AG09309 (cell line): ENCODE measurements at places on chromosomes 12 and 14.

DNA sequence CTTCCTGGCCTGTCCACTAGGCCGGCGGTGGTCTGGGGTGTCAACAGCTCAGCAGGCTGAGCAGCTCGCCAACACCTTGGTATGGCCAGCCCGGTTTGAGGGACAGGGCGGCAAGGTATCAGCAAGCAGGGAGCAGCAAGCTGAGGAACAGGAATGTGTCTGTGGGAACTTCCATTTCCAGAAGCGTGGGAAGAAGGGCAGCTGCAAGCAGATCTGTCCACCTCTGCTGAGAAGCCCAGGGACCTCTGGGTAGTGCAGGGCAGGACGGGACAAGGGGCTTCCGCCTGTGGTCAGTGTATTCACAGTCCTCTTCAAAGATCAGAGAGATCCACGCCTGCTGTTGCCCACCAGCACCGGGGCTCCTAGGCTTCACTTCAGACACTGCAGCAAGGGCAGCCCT, 36.0 kb downstream of the ACTN1 start:
- DNase-seq = no peak

DNA sequence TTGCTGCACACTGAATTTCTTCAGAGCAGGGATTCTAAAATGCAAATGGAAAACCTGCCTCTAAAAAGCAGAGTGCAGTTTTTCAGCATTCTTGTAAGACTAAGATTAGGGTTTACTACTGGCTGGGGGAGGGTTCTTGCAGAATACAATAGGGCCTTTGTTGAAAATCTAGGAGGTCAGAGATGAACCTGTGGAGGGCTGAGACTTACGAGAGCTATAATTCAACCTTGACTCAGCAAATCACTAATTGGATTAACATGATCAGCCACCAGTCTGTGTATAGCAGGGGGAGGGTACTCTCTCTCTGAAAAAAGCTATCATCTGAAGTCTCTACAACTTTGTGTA, 92.6 kb upstream of the HIF1A start:
- no peak for DNase-seq

DNA sequence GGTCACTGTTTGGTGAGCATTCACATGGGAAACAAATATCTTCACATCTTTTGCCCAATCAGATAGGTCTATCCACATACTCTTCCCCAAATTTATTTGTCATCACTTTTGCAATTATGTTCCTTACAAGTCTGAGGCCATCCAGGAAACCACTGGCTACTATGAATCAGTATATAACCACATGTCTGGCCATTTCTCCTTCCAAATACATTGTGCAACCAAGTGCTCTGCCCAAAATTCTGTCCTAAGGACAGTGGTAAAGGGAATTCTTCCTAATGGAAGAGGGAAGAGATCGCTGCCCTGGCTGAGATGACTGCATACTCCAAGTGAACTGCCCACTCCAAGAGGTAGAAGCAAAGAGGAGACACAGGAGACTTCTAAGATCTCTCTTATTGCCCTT, 148.9 kb upstream of the MAX start:
- peak; percentile 99 for DNase-seq

GRCh38 chr14:97299661-97300060, 502.5 kb downstream of the VRK1 start:
- no peak for DNase-seq

DNA sequence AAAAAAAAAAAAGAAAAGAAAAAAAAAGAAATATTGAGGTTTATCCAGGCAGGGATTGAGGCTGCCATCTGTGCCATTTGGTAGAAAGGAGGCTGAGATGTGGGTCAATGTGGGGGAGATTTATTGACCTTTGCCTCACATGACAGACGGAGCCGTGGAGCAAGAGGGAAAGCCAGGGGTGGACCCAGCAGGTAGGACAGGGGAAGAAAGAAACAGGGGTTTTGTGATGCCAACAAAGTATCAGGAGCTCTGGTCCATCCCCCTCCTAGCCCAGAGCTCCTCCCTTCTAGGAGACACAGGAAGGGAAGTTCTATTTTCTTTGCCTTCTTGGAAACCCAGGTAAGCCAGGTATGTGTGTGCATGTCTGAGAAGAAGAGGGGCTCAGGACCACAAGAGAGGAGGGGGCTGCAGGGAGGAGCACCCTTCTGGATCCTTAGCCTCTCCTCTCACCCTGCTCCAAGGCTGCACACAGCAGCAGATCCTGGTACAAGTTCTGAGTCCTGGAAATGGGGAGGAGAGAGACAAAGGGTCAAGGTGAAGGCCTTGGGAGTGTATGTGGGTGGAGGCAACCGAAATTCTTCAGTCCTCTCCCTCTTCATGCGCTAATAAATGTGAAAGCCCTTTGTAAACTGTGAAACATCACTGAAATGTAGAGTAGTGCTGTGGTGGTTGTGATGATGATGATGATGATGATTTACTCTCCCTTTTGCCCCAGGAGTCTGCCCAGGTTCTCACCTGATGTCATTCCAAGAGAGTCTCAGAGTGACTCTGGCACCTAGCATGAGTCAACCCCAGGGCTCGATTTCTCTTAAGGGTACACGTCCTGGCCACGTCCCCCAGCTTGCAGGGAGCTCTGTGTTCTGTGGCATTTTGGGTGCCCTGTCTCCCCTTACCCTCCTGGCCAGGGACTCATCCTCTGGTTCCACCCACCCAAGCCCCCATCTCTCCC, 26.3 kb downstream of the ZFP36L1 start:
- DNase-seq = no peak

GRCh38 chr12:7131502-7131866, 1.3 kb downstream of the CLSTN3 start:
- DNase-seq = no peak

- DNase-seq = no peak
Measured at GRCh38 chr12:26195250-26195640, at the start of gene SSPN. SSPN (plus strand) TSS chr12:26195573; CDS start chr12:26195673, 100 bp downstream.

GRCh38 chr12:53476769-53477209, 22.5 kb downstream of the MAP3K12 start:
- DNase-seq = no peak

DNA sequence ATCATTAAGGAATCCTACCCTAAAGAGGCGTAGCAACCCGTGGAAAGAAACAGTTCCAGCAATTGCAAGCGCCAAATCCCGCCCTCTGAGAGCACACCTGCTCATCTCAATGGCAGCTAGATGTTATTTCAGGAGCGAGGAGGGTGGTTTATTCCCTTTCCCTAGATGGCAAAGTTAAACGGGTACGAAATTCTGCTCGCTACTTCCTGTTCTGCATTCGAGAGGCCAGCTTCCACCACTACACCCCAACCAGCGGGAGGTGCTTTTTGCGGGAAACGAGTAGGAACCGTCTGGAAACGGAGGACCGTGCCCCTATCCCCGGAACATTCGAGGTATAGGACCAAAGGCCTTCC, 536 bp downstream of the VPS29 start:
- DNase-seq = peak; percentile 4

DNA sequence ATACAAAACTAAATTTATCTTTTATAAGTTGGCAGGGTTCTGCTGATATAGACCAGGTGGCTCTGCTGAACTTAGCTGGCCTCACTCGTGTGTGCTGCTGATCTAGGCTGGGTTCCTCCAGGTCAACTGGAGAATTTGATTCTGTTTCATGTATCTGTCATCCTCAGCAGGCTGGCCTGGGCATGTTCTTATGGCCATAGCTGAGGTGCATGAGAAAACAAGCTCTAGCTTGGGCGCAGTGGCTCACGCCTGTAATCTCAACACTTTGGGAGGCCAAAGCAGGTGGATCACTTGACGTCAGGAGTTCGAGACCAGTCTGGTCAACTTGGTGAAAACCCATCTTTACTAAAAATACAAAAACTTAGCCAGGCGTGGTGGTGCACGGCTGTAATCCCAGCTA, 24.3 kb upstream of the BCL2L14 start:
- no peak for DNase-seq

- no peak for DNase-seq
Measured at GRCh38 chr12:51827925-51828818, 20.3 kb downstream of the FIGNL2 start.

DNA sequence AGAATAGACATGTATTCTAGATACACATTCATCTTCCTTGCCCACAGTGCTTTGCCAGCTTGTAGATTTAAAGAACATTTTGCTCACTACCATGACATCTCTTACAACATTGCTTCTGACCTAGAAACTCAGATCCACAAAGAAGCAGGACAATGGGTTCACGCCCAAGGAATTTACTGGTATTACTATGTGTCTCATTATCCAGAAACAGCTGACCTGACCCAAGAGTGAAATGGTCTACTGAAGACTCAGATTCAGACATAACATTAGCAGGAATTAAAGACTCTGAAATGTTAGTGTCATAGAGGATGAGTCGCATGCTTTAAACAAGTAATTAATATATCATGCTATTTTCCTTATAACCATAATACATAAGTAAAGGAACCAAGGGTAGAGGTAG, 731.4 kb downstream of the GALC start:
- DNase-seq = no peak

DNA sequence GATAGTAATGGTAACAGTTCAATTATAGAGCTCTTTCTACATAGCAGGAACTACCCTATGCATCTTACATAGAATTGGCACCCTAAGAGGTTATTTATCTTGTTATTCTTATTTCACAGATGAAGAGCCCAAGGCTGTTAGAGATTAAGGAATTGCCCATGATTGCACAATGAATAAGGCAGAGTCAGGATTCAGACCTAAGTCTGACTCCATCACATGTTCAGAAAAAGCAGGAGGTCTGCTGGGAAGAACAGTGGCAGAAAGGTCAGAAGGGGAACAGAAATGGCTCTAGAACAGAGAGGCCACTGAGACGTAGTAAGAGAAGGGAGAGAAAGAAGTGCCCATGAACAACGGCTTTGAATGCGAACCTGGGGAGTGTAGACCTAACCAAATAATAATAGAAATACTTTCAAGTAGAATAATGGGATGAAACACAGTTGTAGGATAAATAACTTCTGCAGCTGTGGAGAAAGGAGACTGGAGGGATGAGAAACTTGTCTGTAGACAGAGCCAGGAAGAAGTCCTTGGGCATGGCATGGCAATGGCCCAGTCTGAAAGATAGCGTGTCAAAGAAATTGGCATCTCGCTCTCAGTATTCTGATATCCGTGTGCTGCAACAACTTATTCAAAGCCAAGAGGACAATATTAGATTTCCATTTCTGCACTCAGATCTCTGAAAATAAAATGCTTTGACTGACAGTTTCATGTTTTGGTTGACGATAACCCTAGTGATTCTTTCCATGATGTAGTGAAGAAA, 17.6 kb downstream of the MYBPC1 start:
- no peak for DNase-seq
